ENCODE measurements at places on chromosomes 4 and X. TPM values are rescaled to one million over a fixed set of nuclear protein-coding genes. Genes with fewer than 3 reads are reported as not detected.

Gene CXCL3
- total RNA-seq, result 0.13 TPM

Gene BMPR1B
- total RNA-seq, result not detected

Gene NALF2
- 4.0 TPM for total RNA-seq

Gene GAB1
- 17.8 TPM for total RNA-seq

- no peak for DNase-seq
Observed at GRCh38 chr4:30537456-30537855, 182.7 kb upstream of the PCDH7 start.

DNA sequence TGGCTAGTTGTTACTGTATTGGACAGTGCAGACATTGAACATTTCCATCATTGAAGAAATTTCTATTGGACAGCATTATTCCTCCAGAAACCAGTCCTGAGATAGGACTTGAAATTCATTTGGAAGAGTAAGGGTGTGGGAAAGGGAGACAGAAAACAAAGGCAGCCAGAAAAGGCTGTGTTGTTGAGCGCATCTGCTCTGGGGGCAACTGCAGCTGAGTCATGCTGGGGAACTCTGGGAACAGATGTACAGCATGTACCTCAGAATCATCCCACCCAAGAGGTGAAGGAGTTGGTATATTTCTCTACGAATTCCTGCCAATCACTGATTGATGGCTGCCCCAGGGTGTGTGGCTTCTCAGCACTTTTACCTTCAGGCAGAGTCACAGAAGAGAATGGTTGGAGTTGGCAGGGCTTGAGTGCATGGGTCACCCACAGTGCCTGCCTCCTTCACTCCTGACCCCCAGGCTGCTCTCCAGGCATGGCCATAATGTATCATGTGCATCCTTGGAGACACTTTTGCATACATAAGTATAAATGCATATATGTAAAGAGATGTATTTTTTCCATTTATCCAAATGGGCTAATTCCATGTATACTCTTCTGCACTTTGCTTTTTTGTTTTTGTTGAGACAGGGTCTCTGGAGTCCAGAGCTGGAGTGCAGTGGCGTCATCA lies 39.4 kb downstream of the GEMIN8 start:
- DNase-seq, result no peak

- no peak for DNase-seq
Observed at GRCh38 chr4:8719421-8719820, 126.9 kb downstream of the CPZ start.

DNA sequence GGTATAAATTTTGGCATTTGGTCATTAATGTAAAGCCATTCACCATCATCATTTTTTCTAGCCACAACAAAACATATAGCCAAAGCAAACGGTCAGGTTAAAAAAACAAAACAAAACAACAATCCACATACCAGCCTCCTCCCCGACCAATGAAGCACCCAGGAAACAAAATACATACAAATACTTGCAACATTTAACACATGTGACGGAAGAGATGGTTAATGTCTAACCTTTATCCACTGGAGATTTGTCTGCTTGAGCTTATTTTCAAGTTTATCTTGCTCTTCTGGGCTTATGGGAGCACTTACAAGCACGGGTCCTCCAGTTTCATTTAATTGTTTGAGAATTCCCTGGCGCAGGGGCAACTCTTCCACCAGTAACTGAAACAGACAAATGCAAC lies 857.5 kb upstream of the FTHL17 start:
- DNase-seq, result no peak

DNA sequence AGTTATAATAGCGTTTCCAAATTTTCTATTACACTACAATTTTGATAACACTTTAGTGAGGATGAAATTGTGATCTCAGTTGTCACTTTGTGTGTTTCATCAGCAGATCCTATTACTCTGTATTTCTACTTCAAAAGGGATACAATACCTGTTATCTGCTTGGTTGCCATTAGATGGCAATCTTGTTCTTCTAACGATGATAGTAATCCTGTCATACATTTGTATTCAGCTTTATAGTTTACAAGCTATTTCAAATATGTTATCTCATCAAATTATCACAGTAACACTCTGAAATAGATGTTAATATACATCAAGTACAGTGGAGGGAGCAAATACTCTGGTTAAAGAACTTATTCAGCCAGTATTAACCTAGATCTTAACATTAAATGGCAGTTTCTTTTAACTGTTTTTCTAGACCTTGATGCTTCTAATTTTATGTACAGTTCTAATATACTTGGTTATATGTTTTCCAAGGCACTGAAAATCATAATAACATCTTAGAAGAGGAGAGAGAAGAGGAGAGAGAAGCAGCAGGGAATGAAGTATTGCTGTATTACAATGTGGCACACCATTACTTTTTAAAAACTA lies 292.0 kb downstream of the CCSER1 start:
- peak; percentile 16 for DNase-seq

- no peak for DNase-seq
Observed at GRCh38 chrX:38124000-38124399, 96.7 kb downstream of the SRPX start.

All from HepG2 (cell line).